Activated CD4-positive, alpha-beta T cell treated with anti-CD3 and anti-CD28 coated beads, Interleukin-2, Interleukin-6, amounts not matched to agents 100 ng/mL and 50 ng/mL, durations not matched to agents 16 hours and 8 hours (primary cell): ENCODE measurements at places on chromosomes 7 and 10.

- no peak for DNase-seq
Observed at GRCh38 chr10:124356701-124357560, 61.8 kb downstream of the OAT start.

DNA sequence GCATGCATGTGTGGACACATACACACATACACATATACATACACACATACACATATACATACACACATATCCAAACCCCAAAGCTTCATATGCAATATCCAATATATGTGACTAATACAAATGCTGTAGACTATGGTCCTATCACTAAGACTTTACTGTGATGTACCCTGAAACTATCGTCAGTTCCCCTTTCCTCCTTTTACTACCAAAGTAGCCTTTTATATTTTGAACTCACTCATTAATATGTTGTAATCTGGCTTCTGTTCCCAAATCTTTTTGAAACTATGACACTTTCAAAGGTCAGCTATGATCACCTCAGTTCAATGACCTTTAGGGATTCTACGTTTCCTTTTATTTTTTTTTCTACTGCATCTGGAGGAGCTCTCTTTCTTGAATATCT is 64.8 kb upstream of the TFEC start:
- DNase-seq: no peak

- DNase-seq: no peak
Observed at GRCh38 chr10:102610441-102610887, 33.8 kb upstream of the TRIM8 start.

DNA sequence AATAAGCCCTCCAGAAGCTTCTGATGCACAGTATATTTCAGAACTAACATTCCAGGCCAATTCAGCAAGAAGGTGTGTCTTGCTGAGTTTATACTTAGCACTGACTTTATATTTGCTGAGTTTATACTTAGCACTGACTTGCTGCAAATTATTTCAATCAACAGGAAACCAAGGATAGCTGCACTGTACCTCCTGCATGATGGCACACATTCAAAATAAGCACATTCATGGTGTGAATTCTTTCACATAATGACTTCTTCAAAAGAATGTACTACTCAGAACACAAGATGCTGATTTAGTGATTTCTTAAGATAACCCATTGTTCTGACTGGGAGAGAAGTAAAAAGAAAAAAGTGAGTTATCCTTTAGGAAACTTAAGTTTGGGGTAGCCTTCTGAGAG is 52.0 kb downstream of the JAZF1 start:
- DNase-seq: peak; percentile 39

- peak; percentile 33 for DNase-seq
Observed at GRCh38 chr10:58435297-58435985, 50.2 kb downstream of the TFAM start.
